ENCODE measurements at places on chromosomes 11 and 22.
A peak's percentile ranks its signal among the peaks of the same experiment; 100 is the strongest.

GRCh38 chr11:61293867-61294716, 1.0 kb downstream of the VWCE start:
- peak; percentile 38 for DNase-seq

DNA sequence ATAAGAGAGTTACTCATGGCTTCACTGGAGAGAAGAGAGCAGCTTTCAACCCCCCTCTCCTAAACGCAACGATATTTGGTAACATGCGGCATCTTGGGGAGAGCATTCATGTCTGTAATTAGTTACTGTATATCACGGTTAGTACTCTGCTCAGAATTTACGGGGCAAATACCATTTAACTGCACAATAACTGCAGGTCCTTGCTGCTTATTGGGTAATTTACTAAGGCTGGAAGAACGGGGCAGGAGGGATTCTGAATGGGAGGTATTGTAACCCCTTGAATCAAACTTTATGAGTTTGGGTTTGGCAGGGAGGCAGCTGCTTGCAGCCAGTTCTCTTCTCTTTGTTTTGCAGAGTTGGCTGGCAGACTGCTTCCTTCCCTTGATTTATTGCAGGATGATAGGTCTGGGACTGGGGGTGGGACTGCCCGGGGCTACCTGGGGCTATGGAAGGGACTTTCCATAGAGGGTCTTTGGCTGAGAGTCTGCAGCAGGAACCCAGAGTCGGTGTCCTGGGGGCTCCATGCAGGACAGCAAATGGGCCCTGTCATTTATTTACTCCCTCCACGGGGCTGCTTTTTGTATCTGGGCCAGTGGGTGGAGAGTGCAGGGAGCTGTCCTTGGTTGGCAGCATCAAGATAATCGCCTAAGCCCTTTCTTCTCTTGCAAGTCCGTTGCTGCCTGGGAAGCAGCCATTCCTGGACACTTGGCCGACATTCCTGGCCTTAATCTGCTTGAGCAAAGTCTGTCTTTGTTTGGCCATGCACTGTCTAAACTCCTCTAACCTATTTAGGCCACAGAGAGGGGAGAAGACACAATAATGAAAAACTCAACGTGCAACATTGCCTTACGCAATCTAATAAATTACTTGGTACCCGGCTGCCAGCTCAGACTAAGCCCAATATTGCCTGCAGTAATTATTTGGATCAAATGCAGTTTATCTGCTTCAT, 188.9 kb downstream of the ST3GAL4 start:
- DNase-seq = no peak

- no peak for DNase-seq
Measured at GRCh38 chr11:120281143-120281795, 41.3 kb downstream of the POU2F3 start.

- no peak for DNase-seq
Measured at GRCh38 chr11:94751786-94752185, 16.4 kb upstream of the AMOTL1 start.

- no peak for DNase-seq
Measured at GRCh38 chr11:83871054-83871453, 584.9 kb upstream of the CCDC90B start.

DNA sequence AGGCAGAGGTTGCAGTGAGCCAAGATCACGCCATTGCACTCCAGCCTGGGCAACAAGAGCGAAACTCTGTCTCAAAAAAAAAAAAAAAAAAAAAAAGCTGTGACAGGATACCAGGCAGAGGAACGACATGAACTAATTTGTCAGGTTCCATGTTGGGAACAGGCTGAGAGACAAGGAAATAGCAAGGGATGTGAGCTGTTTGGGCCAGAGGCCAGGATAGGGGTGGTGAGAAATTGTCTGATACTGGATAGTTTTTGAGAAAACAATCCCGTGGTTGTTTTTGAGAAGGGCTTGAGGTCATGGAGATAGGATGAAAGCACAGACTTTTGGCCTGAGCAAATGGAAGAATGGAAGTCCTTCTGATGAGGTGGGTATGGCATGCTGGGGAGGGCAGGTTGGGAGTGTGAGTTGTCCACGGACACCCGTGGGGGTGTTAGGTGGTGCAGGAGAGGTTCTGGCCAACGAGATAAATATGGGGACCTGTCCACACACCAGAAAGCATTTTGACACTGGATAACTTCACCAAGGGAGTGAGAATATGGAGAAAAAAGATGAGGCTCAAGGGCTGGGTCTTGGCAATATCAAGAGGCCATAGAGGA, 13.7 kb downstream of the PIWIL3 start:
- no peak for DNase-seq

DNA sequence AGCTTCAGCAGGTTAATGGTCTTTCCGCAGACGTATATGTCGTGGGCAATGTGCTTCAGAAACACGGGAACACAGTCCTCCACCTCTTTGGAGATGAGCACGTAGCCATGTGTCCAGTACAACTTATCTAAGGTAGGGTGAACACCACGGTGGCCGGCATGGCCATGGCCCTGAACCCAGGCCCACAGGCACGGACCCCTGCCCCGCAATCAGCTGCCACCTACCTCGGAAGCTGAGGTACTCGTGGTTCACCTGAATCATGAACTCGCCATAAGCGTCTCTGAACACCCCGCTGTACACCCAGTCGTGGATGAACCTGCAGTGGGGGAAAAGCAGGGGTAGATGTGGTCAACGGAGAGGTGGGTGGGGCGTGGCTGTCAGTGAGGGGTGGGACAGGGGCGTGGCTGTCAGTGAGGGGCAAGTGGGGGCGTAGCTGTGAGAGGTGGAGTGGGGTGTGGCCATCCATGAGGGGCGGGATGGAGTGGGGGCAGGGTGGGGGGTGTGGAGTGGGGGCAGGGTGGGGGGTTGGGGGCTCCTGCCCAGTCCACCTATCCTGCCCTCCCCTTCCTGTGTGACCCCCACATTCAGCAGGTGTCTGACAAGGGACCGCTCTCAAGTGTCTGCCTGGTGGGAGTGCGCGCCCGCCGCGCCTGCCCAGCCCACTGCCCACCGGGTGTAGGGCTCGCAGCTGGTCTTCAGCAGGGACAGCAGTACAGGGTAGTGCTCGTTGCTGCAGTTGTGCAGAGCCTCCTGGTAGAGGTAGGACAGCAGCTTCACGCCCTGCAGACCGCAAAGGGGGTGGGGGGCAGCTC, 18.6 kb downstream of the TUBGCP6 start:
- DNase-seq = no peak

GRCh38 chr11:61930933-61931332, 13.6 kb upstream of the RAB3IL1 start:
- no peak for DNase-seq

- peak; percentile 33 for DNase-seq
Measured at GRCh38 chr11:131064373-131064991, 148.2 kb upstream of the SNX19 start.

DNA sequence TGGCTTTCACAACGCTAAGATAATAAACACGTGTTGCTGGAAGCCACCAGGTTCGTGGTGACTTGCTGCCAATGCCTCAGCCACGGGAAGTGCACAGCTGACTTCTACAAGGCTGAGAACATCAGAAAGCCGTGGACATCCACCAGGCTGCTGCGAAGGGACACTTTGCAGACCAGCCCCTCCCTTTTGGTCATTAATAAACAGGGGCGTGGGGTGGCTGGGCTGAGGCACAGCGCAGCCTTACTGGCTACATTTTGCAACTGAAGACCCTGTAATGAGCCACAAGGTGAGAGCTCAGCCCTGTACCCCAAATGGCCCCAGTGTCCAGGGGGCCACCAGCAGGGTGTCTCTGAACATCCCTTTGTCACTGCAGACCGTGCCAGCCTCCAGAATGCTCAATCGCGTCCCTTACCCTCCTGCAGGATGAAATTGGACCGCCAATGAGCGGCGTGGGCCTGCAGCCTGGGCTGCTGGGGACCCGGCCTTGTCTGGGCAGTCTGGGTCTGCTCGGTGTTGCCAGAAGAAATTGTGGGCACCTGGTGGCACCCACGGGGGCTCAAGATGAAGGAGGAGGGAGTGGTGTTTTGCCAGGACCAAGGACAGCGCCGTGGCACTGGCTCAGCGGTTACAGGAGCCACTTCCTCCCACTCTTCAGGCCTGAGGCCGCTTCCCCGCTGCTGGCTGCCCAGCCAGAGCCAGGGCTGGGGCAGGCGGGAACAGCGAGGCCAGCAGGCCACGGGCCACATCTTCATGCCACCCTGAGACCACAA, 181.9 kb downstream of the CTTN start:
- no peak for DNase-seq

GRCh38 chr11:67413266-67413849, 2.1 kb upstream of the CARNS1 start:
- DNase-seq = no peak

GRCh38 chr22:39343259-39344045, 6.3 kb upstream of the SYNGR1 start:
- peak; percentile 87 for DNase-seq

DNA sequence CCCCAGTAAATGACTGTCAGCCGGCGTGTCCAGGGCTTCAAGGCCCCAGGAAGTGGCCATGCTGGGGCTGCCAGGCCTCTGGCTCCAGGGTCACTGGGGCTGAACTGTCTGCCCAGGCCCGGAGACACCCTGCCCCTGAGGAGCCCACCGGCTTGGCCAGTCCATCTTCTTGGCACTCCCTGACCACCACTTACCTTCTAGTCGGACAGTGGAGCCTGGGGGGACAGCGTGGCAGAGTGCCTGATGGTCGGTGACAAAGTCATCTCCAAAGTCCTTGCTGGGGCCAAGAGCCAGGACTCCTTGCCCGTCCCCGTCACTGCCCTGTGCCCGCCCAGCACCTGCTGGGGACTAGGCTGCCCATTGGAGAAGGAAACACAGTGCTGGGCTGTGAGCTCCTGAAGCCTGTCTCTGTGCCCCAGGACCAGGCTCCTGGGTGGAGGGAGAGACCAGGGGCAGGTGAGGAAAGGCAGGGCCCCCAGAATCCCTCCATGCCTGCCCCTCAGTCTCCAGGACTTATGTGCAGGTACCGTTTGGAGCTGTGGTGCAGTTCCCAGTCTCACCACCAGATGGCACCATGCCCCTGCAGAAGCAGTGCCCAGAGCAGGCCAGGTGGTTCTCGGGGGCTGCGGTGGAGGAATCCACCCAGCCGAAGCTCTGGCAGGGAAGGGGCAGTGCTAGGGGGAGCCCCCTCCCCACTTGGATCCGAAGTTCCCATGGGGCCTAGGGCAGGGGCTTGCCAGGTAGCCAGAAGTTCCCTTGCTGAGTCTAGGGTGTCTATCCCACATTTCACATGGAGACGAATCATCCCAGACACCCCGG, 6.0 kb upstream of the CCDC188 start:
- peak; percentile 54 for DNase-seq

- peak; percentile 18 for DNase-seq
Measured at GRCh38 chr22:50621356-50621880, 6.5 kb downstream of the ARSA start.

- no peak for DNase-seq
Measured at GRCh38 chr11:57777969-57778317, 16.3 kb downstream of the CTNND1 start.

GRCh38 chr22:46050916-46051614, 74.1 kb upstream of the WNT7B start:
- DNase-seq = no peak

DNA sequence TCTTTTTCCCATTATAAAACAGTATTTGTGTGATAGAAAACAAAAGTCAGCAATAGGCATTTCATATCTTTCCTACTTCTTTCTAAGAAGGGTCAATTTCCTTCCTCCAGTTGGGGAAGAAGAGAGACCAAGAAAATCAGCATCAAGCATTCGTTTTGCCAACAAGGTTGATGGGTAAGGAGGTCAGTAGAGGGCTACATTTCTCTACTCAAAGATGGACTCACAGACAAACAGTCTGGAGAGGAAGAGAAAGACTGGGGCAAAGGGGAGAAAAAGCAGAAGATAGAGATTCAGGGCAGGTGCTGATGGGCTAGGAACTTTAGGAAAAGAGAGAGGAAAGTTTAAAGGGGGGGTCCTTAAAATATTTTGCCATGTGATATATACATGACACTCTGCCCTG, 8.6 kb upstream of the MTNR1B start:
- no peak for DNase-seq

- DNase-seq = peak; percentile 87
Measured at GRCh38 chr11:72069787-72070251, 10.5 kb downstream of the NUMA1 start.

DNA sequence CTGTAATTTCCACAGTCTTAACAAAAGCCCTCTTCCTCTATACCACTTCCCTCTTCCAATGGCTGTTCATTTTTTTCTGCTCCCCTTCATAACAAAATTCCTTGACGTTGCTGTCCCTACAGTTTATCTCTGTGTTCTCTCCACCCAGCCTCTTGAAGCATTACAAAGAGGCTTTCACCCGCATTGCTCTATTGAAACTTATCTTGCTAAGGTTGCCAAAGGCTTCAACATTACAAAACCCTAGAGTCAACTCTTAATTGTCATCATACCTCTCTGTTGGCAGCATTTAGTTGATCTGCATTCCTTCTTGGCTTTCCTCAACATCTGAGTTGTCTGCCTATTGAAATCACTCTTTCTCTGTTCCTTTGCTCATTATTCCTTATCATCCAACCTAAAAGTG, 1055.7 kb downstream of the JRKL start:
- DNase-seq = peak; percentile 24

- peak; percentile 57 for DNase-seq
Measured at GRCh38 chr11:60769273-60769672, 12.6 kb downstream of the MS4A15 start.

DNA sequence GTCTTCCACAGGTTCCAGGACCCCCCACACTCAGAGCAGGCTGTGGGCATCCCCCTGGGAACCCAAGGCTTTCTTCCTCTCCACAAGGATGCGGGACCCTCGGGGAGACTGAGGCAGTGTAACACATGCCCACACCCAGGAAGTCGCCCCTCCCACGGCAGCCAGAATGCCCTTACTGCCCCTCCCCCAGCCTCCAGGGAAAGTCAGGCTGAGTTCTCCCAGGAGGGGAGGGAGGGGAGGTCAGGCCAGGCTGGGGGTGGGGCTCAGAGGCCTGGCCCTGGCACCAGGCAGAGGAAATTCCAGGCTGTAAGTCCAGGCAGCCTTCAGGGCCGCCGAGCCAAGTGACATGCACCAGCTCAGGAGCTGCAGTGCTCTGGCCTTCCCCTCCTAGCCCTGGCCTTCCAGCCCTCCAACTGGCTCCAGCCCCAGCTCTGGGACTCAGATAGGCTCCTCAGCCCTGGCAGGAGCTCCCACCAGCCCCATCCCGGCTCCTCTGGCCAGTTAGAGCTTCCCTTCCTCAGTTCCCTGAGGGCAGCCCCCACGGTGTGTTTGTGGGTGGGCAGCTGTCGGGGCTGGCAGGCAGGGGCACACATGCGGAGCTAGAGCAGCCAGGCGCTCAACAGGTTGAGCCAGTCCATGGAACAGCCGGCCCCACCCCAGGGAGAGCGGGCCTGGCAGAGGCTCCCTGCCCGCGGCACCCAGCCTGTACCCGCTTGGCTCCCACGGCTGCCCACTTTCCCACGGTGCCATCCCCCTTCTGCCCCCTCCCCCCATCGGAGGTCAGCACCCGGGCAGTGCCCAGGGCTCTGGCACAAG, 3.6 kb downstream of the BCL9L start:
- DNase-seq = peak; percentile 79
